ENCODE measurements at places on chromosomes 7 and 10.
A peak's percentile ranks its signal among the peaks of the same experiment; 100 is the strongest.

DNA sequence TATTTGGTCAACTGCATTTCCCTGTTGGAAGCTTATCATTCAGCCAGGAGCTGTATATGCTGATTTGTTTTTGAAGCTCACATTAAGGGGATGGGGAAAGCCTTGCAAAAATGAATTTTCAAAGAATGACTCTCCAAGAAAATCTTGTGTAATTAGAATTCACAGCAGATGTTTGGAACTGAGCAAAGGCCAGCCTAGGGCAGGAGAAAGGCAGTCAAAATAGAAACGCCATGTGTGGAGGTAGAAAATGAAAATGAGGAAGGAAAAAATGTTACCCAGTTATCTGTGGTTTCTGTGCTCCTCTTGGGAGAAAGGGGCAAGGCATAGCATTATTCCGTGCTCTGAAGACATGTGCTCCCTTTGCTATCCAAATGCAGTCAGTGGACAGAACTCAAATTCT is 93.5 kb downstream of the NRP1 start:
- peak; percentile 22 for DNase-seq

DNA sequence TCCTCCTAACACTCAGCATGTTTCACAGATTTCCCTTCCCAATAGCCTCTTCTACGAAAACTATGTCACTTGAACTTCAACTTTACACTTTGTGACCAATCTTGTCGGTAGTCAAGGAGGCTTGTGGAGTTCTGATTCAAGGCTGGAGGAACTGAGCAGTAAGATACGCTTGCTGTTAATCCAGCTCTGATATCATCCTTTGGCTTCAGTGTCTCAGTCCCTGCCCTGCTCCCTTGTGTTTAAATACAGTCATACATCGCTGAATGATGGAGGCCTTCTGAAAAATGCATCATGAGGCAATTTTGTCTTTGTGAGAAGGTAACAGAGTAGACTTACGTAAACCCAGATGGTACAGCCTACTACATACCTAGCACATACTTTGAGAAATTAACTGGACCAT is 173.6 kb downstream of the RNF133 start:
- DNase-seq, result no peak

GRCh38 chr7:148620749-148621359 is 30.3 kb downstream of the C7orf33 start:
- no peak for DNase-seq

GRCh38 chr10:62333135-62333889 is 40.9 kb upstream of the ZNF365 start:
- no peak for DNase-seq

DNA sequence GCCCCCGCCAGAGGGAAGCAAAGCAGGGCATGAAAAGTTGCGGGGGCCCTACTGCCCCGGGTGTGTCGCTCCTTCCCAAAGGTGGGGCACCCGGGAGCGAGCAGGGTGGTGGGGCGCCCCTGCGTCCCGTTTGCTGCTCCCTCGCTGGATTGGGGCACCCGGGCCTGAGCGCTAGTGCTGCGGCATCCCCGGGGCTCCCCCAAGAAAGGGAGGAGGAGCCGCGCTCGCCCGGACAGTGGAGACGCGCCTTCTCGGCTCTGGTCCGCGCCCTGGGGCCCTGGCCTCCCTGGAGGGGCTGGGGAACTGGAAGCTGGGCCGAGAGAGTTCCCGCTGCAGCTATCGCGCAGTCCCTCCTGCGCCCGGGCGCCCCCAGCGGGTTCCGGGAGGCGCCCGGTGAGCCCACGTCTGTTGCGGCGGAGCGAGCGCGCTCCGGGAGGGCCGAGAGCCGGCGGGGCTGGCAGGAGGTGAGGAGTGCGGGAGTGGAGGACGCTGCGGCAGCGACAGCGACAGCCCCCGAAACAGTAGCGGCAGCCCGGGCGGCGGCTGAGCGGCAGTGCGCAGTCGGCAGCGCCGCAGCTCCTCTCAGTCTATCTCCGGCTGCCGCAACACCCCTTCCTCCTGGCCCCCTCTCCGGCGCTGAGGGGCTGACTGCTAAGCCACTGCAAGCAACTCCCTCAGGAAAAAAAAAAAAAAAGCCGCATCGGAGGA is 504 bp upstream of the BMPER start:
- DNase-seq, result peak; percentile 53

DNA sequence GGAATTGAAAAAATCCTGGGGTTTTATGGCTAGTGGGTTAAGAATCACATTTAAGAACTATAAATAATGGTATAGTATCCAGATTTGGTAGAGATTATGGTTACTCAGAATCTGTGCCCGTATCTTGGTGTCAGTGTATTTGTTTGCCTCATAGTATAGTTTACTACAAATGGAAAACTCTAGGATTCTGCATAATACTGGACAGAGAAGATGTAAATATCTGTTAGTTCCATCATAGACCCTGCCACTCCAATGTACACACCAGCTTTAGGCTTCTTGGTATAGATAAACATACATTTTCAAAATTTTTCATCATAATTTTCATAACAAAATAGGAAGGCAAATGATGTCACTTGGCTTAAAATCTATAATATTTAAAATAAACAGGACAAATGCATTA is 108.1 kb downstream of the CFTR start:
- DNase-seq, result no peak

DNA sequence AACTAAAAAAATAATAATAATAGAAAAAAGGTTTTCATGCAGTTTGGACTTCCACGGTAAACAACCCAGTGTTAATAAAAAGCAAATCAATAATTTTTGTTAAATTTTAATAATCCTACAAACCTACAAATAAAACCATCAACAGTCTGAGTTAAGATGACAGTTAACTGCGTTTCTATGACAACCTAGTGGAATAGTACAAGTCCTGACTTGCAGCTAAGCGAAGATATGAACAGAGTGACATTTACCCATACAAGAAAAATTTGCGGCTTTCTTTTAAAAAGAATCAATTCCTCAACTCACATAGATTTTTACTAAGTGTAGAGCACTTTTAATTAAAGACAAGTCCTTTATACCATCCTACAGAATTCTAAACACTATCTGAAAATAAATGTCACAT is 35.6 kb downstream of the VPS41 start:
- no peak for DNase-seq

DNA sequence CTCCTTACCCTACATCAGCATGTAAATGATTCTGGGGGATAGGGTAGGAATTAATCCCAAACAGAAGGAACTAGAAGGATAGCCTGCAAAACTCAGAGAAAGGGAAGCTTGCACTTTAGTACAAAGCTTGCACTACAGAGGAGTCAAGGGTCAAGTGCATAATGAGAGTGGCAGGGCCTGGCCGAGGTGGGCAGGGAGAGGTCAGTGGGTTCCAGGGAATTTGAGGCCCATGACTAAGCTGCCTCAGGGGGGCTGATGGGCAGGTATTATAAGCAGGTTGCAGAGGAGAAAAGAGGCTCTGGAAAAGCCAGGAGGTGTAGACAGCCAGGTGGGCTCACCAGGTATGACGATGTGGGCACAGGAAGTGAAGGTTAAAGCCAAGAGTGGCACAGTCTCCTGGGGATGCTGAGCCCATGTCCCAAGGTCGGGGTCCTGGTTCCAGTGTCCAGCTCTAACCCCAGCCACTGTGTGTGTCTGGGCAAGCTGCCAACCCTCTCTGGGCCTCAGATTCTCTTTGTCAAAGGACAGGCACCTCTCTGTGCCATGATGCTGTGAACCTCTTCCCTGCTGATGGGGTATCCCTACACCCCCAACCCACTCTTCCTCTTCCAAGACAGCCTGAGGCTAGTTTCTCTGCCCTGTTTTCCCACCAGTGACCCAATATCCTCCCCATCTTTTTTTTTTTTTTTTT is 32.0 kb upstream of the ELN start:
- DNase-seq, result no peak

GRCh38 chr10:24882047-24882698 is 70.2 kb downstream of the PRTFDC1 start:
- no peak for DNase-seq

DNA sequence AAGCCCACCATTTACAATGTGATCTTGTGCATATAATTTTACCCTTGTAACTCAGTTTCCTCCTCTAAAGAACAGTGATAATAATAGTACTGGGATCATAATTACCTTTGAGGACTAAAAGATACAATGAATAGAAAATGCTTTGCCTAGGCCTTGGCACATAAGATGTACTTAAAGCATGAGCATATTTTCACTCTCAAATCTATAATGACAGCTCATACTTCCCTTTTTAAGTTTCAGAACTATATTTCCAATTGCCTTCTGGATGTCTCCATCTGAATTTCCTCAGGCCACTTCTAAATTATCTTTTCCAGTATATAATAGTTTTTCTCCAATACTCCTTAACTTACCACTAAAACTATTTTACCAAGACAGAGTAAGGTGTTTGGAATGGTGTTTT is 13.3 kb upstream of the ITGB8 start:
- DNase-seq, result no peak

DNA sequence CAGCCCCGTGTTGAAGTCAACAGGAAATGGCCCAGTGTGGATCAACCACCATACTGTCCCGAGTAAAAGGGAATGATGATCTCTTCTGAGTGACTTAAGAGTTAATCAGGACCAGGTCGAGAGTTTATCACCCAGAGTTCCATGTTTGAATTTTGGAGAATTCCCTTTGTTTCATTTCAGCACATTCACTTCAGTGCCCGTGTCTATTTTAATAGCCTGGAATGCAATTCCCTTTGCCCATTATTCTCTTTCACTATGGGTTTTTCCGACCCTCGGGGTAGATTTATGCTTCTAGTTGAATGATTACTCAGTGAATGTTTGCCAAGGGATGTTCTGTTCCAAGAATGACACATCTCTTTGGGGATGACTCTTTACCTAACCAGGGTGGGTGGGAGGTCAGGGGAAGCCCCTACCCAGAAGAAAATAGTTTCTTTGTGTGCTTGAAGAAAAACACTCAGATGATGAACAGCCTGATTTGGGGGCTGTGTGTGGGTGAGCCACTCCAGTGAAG is 594.9 kb downstream of the INHBA start:
- peak; percentile 6 for DNase-seq

All from HFFc6 (cell line).